Stimulated activated CD8-positive, alpha-beta memory T cell treated with anti-CD3 and anti-CD28 coated beads, Interleukin-15, amount 100 ng/mL, for 1 hour (primary cell): ENCODE measurements at places on chromosomes 6 and 20.

DNA sequence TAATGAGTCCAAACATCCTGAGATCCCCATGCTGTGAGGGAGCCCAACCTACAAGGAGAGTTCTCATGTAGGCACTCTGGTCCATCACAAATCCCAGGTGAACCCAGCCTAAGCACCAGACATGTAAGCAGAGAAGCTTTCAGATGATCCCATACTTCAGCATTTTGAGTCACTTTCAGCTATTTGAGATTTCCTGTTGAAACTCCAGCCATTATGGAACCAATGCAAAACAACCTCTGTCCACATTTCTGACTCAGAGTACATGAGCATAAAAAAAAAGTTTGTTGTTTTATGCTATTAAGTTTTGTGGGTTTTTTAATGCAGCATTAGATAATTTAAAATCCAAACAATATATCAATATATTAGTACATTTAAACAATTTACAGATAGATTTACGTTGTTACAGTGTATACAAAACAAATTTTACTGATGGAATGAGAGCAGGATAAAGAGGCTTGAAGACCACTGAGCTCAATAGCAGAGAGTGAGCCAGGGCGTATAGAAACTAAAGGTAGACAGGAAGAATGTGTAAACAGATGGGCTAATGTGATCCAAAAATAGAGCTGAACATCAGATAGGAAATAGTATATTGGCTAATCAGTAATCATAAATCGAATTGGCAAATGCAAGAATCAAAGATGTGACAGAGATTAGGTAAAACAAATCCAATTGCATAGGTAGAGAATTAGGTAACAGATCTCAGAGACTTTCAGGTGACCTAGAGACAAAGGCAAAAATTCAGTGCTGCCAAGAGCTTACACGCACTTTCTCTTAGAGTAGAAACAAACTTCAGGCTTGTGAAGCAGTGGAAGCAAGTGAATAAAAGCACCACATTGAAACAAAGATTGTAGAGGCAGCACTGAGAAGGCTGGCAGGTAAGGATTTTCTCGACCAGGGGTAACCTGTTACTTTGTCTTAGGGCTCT is 36.2 kb upstream of the PLCB1 start:
- no peak for DNase-seq

GRCh38 chr6:40398034-40398691 is 189.0 kb downstream of the LRFN2 start:
- no peak for DNase-seq

DNA sequence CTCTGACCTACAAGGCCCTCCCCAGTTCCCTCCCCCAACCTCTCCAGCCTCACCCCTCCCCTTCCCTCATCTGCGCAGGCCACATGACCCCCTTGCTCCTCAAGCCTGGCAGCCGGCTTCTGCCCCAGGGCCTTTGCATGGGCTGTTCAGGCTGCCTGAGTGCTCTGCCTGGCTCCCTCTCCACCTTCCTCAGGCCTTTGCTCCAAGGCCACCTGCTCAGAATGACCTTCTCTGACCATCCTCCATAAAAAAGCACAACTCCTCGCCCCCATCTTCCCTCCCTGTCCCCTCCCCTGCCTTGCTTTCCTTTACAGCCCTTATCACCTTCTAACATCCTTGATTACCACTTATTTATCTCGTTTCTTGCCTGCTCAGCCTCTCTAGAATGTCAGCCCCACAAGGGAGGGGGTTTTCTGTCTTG is 38.7 kb downstream of the SPDEF start:
- no peak for DNase-seq

GRCh38 chr6:156344491-156344890 is 432.7 kb upstream of the ARID1B start:
- DNase-seq, result no peak

DNA sequence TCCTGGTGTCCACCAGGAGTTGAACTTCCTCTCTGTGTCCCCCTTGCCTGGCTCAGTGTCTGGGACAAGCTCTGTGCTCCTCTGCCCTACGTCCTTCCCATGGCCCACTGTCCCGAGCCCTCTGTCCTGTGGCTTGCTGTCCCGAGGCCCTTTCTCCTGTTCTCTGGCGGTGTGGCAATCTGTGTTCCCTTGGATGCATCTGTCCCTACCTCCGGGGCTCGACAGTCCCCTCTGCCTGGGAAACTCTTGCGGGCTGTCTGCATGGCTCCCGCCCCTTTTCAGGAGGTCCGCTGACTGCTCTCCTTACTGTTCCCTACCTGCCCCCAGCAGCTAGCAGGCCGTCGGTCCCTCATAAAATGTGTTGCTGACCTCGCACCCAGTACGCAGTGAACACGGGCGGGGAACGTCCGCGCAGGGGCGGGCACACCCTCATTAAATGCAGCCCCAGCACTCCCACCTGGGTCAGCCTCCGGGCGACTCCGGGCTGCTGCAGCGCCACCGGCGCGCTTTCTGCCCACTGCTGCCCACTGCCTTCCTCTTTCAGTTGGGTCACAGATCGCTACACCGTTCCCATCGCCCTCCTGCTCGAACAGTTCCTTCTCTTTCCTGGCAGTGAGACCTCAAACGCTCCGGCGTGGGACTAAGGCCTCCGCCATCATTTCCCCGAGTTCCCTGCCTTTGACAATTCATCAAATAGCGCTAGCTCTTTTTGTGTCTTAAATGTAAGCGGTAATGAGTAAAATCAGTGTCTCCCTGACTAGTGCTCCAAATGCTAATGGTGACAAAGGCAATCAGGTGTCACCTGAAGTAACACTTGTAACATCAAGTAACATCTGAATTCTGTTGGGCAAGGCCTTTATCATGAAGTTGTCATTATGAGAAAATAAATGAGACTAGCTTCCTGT is 60.5 kb downstream of the RSPH3 start:
- DNase-seq, result no peak

DNA sequence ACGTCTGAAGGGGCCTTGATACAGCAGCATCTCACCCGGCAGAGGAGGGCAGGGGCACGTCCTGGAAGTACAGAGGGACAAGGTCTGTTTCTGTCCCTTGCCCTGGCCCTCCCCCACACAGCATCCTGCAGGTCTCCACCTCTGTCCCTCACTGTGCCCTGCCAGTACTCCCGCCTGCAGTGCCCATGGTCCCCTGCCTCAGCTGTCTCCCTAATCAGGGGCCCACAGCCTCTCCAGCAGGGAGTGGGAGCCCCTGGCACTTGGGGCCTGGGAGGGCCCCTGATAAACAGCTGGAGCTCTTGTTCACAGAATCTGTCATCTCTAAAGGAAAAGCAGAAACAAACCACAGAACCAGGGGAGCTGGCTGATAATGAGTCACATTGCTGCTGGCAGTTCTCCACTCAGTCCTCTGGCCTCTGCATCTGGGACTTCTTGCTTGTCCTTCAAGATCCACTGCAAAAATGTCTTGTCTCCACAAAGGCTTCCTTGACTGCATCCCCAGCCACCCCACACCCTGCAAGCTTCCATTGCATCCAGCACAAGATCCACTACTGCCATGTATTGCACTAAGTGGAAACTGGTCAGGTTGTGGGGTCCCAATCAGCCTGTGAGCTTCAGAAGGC is 33.2 kb upstream of the TAF8 start:
- no peak for DNase-seq

DNA sequence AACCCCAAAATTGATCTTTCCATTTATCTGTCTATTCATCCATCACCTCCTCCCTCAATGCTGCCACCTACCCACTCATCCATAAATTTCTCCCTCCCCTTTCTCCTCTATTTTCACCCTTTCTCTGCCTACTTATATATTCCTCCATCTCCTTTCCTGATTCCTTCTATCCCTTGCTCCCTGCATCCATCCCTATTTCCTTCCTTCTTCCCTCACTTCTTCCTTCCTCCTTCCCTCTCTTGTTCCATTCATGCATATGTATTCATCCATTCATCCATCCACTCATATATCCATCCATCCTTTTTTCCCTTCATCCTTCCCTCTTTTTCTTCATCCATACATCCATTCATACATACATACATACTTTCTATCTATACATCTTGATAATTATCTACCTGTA is 76.3 kb upstream of the GGTLC1 start:
- no peak for DNase-seq

- no peak for DNase-seq
Observed at GRCh38 chr6:12083763-12084162, 71.7 kb downstream of the HIVEP1 start.

GRCh38 chr20:3901028-3901705 is 12.0 kb downstream of the PANK2 start:
- DNase-seq, result no peak

DNA sequence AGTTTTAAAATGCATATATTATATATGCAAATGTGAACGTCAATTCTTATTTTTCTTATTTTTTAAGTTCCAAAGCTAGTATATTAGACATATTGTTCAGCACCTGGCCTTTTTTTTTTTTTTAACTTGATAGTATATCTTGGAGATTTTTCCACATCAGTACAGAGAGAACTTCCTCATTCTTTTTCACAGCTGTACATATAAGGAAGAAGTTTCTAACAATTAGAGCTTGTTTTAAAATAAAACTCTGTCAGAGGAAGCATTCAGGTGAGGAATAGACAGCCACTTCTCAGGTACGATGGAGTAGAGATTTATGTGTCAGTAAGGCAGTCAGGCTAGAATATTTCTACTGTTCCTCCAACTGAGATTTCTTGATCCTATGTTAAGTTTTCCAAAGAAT is 233.1 kb upstream of the SUPT3H start:
- no peak for DNase-seq

DNA sequence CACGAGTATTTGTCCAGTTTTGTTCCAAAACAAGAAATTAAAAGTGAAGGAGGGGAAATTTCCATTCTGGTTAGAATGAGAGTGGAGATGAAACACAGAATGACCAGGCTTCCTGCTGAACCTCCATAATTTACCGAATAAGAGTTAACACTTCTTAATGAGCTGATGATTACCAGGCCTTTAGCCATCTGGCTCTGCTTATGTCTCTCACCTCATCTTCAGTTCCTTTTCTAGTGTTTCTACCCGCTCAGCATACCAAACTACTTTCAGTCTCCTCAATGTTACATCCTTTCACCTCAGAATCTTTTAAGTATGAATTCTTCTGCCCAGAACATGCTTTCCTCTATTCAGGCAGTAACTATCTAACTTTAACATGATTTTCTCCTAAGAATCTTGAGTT is 209.0 kb upstream of the RSPO3 start:
- no peak for DNase-seq

DNA sequence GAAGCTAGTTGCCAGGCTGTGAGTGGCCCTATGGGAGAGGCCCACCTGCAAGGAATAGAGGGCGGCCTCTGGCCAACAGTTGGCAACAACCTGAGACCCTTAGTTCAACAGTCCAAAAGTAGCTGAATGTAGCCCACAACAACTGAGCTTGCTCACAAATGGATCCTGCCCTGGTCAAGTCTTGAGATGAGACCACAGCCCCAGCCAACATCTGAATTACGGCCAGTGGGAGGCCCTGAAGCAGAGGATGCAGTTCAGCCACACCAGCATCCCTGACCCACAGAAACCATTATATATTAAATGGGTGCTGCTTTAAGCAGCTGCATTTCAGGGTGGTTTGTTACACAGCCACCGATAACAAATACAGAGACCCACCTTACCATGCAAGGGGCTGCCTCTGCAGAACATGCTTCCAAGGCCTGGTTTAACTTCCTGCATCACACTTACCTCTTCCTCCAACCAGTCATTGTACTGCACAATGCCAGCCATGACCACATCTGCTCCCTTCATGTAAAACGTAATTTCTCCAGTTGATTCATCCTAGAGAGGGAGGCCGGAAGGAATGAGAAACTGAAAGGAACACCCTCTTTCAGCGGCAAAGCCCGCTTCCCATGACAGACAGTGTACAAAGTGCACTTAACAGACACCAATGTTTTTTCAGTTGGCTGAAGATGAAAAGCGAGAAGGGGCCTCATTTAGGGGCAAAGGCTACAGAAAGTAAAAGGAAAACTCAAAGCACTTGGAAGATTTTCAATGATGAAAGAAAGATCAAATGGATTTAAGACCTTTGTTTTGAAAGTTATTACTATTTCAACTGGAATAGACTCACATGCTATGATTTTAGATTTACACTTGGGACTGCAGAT is 86.2 kb upstream of the NFATC2 start:
- DNase-seq, result no peak

DNA sequence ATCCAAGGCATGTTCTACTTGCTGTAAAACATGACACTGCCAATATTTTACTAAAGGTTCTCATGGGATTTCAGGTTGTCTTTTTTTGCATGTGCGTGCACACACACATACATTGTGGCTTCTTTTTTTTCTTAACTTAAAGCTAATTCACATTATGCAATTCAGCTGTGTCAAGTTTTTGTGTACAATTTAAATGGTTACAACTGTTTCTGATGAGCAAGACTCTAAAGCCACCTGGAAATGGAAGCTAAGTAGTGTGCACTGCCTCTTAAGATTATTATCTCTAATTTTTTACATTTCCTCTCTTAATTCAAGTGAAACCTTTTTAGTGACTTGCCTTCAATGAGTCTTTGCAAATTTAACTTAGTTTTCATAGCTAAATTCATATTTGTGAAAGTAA is 75.3 kb downstream of the TULP4 start:
- no peak for DNase-seq

- DNase-seq, result no peak
Observed at GRCh38 chr6:30716879-30717128, 277 bp downstream of the MDC1 start.

- DNase-seq, result no peak
Observed at GRCh38 chr6:16333580-16333979, 95.2 kb downstream of the GMPR start.

- DNase-seq, result no peak
Observed at GRCh38 chr6:149500096-149500495, 15.3 kb upstream of the ZC3H12D start.

GRCh38 chr20:52619101-52619500 is 353.1 kb upstream of the TSHZ2 start:
- no peak for DNase-seq

DNA sequence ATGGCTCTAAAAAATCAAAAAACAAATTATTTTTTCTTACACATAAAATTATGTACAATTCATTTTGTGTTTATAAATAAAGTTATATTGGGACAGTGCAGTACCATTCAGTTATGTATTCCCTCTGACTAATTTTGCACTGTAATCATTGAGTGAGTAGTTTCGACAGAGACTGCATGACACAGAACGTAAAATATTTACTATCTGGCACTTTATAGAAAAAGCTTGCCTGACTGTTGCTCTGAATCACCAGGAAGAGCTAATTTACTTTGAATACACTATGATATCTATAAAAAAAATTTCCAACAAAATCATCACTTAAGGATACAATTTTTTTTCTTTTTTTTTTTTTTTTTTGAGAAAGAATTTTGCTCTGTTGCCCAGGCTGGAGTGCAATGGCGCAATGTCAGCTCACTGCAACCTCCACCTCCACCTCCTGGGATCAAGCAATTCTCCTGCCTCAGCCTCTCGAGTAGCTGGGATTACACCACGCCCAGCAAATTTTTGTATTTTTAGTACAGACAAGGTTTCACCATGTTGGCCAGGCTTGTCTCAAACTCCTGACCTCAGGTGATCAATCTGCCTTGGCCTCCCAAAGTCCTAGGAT is 11.0 kb upstream of the KHDC1L start:
- DNase-seq, result no peak

GRCh38 chr20:37727957-37728634 is 34.3 kb downstream of the CTNNBL1 start:
- DNase-seq, result no peak

- no peak for DNase-seq
Observed at GRCh38 chr6:108348655-108349349, 53.9 kb downstream of the AFG1L start.
